ENCODE measurements at places on chromosomes 6 and 20.

DNA sequence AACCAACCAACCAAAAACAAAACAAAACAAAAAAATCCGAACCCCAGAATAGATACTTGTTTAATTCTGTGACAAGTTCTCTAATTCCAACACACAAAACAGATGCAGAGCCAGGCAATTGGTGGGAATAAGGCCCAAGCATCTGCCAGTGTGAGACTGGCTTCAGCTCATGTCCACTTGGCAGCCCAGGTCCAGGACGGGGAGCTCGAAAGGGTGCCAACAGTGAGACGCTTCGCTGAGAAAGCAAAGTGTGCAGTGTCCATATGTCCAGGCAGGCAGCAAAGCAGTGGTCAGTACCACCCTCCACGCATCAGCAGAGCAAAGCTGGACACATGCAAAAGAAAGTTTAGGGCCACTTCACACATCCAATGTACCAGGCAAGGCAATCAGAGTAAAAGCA lies 102.9 kb downstream of the RALGAPA2 start:
- DNase-seq: no peak

- DNase-seq: no peak
Measured at GRCh38 chr6:104955927-104956730, 778 bp upstream of the LIN28B start.

DNA sequence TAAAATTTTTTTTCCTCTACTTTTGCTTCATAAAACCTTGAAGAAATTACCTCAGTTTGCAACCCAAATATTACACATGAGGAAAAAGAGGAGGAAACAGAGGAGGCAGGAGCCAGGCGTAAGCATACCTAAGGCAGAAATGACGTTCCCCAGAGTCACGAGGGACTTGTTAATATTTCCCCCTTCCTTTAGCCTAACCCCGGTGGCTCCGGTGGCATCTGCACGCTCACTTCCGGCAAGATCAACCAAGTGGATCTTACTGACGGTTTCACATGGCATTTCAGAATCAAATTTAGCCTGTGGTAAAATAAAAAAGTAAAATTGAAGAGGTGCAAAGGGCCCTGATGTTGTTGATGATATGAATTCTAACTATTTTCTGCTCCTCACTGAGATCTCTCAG lies 67.4 kb downstream of the KIF16B start:
- no peak for DNase-seq

GRCh38 chr6:107488875-107489635 lies 862 bp upstream of the SOBP start:
- peak; percentile 17 for DNase-seq

GRCh38 chr6:137486416-137486815 lies 7.8 kb downstream of the OLIG3 start:
- DNase-seq: no peak

DNA sequence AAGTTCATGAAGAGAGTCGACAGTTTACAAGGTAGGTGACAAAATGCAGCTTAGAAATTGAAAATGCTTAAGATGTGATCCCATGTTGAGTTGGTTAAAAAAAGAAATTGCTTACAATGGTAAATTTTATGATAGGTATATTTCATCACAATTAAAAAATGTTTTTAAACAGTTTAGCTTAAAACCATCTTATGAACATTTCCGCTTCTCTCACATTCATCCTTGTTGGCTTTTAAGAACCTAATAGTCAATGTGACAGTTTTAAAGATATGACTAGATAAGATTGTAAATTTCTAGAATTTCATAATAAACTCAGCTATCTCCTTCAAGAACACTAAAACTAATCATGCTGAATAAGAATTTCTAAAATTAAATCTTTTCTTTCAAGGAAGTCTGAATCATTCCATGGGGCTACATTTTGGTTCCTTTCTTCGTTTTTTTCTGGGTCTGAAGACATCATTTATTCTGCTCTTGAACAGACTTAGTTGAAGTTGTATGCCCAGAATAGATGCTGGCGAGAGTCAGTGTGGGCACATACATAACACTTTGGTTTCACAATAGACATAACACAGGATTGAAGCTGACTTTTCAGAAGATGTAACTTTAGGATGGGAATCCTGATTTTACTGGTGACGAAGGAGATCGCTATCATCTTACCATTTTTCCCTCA lies 35.9 kb upstream of the LTV1 start:
- peak; percentile 8 for DNase-seq

- peak; percentile 42 for DNase-seq
Measured at GRCh38 chr6:132937466-132937906, 123.1 kb downstream of the RPS12 start.

DNA sequence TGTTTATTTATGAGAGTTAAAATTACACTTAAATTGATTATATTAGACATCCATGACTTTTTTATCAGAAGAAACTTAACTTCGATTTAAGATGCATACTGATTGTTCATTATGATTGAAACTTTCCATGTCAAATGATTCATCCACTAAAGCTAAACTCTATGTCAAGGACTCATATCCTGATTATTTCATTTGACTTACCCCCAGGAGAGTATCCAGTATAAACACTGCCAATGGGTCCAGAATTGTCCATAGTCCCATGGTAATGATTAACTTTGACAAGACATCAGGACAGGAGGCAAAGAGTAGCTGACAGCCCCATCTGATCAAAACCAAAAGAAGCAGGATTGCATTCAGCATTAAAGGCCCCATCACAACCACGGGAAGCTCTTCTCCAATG lies 709.9 kb downstream of the TFAP2A start:
- DNase-seq: no peak

GRCh38 chr6:137692806-137693205 lies 174.3 kb upstream of the TNFAIP3 start:
- DNase-seq: peak; percentile 39

- no peak for DNase-seq
Measured at GRCh38 chr6:155328074-155328538, 13.8 kb upstream of the TFB1M start.

DNA sequence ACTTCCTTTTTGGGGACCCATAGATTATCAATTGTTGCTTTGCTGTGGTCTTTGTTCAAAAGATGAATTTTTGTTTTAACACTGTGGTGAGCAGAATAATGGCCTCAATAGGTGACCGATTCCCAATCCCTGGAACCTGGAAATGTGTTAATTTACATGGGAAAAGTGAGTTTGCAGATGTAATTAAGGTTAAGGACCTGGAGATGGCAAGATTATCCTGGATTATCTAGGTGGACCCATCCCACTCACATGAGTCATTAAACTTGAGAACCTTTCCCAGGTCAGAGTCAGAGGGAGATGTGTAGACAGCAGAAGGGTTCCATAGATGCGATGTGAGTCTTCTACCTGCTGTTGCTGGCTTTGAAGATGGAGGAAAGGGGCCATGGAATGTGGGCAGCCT lies 36.2 kb upstream of the HBS1L start:
- no peak for DNase-seq

GRCh38 chr6:28673787-28674671 lies 148.3 kb downstream of the GPX5 start:
- peak; percentile 71 for DNase-seq

GRCh38 chr6:89243331-89243629 lies 26.1 kb upstream of the GABRR1 start:
- DNase-seq: no peak

- DNase-seq: peak; percentile 63
Measured at GRCh38 chr6:41278699-41279405, 7.6 kb downstream of the TREM1 start.

DNA sequence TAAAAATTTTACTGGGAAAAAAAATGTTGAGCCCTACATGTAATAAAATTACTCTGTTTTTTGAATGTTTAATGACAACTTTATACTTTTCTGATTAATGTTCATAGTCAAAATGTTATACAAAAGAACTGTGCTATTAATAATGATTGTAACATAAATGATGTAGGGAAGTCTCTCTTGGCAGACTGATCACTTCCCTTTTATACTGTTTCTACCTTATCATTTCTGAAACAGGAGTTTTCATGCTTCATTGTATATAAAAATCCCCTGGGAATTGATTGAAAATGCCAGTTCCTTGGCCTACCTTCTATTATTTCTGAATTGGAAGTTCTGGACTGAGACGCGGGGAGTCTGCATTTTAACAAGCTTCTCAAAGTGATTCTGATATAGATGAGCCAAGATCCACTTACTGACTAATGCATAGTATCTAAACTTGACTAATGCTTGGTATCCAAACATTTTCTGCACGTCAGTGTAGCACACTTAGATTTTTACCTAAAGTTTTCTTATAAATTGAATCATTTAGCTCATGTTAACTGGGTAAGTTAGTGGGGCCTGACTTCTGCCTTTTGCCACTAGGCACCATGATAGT lies 7.2 kb upstream of the HDAC2 start:
- DNase-seq: no peak

- peak; percentile 22 for DNase-seq
Measured at GRCh38 chr6:2166717-2167116, 78.7 kb downstream of the GMDS start.

DNA sequence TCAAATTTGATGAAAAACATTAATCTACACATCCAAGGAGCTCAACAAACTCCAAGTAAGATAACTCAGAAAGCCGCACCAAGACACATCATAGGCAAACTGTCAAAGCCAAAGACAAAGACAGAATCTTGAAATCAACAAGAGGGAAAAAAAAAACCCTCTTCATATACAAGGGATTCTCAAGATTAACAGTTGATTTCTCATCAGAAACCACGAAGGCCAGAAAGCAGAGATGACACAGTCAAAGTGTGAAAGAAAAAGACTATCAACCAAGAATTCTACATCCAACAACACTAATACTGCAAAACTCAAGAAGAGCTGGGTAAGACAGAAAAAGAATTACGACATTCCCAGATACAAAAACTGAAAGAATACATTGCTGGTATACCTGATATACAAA lies 73.8 kb downstream of the CDK19 start:
- DNase-seq: no peak

DNA sequence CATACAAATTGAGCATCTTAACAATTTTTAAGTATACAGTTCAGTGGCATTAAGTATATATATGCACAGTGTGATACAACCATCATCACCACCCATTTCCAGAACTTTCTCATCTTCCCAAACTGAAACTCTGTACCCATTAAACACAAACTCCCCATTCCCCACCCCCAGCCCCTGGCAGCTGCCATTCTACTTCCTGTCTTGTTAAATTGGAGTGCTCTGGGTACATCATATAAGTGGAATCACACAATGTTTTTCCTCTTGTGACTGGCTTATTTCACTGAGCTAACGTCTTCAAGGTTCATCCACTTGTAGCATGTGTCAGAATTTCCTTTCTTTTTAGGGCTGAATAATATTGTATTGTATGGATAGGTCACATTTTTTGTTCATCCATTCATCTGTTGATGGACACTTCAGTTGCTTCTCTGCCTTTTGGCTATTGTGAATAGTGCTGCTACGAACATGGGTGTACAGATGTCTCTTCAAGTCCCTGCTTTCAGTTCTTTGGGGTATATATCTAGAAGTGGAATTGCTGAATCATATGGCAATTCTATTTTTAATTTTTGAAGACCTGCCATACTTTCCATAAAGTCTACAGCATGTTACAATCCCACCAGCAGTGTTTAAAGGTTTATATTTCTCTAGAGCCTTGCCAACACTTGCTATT lies 19.6 kb upstream of the RREB1 start:
- no peak for DNase-seq

DNA sequence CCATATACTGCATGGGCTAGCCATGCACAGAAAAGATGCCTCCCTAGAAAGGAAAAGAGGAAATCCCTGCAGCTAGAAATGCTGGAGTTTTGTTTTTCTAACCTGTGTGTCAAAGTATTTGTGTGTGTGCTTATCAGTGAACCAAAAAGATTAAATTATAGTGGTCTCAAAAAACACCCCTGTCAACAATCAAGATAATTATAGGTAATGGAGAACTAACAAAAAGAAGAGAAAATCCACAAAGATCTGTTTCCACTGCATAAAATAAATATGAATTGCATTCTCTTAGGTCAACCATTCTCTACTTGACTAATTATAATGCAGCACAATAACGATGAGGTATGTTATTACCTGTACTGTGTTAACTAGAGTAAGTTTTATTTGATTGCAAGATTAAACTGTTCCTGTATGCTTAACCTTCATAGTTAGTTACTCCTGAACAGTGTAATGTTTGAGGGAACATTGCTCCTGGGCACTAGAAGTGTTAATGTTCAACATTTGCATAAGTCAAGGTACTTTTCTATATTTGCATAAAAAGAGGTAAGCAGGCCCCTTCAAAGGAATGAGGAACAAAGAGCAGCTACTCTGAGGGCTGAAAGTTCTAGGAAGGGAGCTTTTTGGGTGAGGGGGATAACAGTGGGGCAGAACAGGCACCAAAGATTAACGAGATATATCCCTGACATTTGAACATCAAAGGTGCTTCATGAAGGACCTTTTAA lies 212.1 kb downstream of the BTBD9 start:
- DNase-seq: no peak

DNA sequence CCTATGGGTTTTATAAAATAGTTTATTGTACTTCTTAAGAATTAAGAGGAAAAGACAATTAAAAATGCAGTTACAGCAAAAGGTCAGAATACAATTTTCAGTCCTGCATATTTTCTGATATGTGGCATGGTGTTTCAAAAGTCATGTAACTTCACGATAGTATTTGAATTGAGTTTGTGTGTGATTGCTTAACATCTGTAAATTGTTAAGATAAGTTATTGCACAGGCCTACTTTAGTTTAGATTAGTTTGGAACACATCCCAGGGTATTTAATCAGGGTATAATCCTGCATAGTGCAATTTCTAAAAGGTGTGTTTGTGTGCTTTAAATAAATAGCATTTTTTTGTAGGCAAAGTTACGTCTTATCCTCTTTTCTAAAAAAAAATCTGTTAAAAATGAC lies 289.6 kb downstream of the RIMS1 start:
- DNase-seq: peak; percentile 8

GRCh38 chr6:24721461-24722215 lies 2.7 kb upstream of the C6orf62 start:
- no peak for DNase-seq

DNA sequence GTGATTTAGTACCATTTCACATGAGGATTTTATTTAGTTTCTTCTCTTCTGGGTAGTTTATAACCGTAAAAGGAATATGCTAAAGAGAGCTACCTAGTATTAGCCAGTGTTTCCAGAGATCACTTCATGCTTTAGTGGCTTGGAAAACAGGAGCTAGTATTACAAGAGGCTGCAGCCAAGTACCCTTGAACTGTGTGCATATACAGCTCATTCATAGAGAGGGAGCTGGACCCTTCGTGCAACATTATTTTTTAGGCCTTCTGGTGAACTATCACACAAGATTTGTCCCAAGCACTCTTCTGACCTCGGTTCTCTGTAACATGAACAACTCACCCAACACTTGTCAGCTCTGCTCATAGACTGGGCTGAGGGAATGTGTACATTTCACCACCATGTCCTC lies 74.9 kb upstream of the RIN2 start:
- DNase-seq: no peak

DNA sequence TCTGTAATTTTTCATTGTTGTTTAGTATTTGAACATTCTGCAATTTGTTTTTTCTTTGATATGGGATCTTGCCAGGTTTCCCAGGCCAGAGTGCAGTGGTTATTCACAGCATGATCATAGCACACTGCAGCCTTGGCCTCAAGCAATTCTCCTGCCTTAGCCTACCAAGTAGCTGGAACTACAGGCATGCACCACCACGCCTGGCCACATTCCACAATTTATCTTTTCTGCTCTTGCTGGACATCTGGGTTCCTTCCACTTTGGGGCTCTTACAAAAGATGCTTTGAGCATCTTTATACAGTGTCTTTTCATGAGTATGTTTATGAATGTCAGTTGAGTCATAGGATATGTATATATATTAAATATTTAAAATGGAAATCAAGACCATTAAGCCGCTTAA lies 42.0 kb downstream of the PGM3 start:
- peak; percentile 36 for DNase-seq

GRCh38 chr6:140500849-140501248 lies 1126.4 kb upstream of the CITED2 start:
- no peak for DNase-seq

Data from iris pigment epithelial cell (primary cell).